ENCODE measurements at places on chromosomes 7 and 10.

- no peak for DNase-seq
Observed at GRCh38 chr7:123190109-123190831, 9.5 kb downstream of the SLC13A1 start.

- DNase-seq = peak; percentile 60
Observed at GRCh38 chr7:106462365-106462859, 177.6 kb upstream of the NAMPT start.

DNA sequence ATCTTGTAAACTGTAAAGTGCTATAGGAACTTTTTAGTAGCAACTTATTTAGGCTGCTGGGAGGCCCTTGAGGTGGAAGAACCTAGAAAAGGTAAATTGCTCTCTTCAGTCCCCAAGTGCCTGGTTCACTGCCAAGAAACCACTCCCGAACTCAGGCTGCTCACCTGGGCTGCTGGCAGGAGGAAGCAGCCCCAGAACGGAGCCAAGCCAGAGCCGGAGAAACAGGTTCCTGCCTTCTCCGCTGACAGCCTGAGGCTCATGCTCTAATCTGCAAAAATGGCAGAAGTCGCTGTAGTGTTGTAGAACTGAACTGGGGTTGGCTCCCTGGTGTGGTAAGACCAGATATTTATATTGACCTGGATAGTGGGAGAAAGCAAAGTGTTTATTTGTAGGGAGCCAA, 136.0 kb downstream of the CUL2 start:
- no peak for DNase-seq

- peak; percentile 72 for DNase-seq
Observed at GRCh38 chr7:197413-198335, 5.3 kb downstream of the FAM20C start.

DNA sequence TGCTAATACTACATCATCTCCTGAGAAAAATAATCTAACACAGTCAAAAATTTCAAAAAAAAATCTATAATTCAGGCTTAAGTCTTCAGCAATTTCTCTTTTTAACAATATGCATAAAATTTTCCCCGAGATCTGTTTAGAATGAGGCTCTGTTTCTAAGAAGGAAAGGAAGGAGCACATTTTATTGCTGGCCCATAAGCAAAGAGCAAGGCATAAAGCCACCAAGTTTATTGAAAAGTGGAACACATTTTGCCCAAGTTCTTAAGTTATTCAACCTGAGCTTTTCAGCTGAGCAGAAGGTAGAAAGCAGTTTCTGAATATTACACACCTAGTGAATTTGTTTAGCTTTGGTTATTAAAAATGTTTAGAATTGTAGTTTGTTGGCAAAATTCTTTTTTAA, 73.9 kb downstream of the AGMO start:
- DNase-seq = no peak

- no peak for DNase-seq
Observed at GRCh38 chr7:33043501-33044400, 18.8 kb downstream of the NT5C3A start.

Data from RPMI7951 (cell line).